Activated naive CD8-positive, alpha-beta T cell treated with anti-CD3 and anti-CD28 coated beads, Interleukin-2, amount 10 ng/mL, durations not matched to agents 7 days and 5 days (primary cell): ENCODE measurements at places on chromosomes 13 and 19. TPM values are rescaled to one million over a fixed set of nuclear protein-coding genes. Genes with fewer than 3 reads are reported as not detected.

The CD37 gene
- total RNA-seq = 258 TPM

DNA sequence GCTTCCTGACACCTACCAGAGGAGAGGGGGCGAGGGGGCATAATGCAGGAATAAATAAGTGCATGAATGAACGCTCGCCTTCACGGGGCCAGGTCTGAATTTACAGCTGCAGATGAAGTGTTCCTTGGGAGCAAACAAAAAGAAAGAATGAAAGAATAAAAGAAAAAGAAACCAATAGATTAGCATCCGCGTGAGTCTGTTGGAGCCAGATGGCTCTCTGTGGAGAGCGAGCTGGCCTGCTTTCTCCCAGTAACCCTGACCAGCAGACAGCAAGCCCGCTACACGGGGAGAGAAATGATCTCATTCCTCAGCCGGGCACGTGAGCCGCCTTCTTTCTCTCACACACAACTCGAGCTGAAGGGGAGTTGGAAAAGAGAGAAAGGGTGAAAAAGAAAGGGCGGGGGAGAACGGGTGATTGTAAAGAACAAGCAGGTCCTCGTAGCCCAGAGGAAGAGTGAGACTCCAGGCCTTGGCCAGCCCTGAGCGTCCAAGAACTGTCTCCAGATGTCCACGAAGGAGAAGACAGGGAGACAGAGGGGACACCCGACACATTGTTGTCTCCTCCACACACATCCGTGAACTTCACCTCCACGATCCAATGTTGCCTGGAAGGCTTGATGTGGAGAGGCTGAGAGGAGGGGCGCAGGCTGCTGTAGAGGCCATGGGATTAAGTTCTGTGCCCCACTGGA lies 81.4 kb downstream of the RNASEH2B start:
- DNase-seq = no peak

DNA sequence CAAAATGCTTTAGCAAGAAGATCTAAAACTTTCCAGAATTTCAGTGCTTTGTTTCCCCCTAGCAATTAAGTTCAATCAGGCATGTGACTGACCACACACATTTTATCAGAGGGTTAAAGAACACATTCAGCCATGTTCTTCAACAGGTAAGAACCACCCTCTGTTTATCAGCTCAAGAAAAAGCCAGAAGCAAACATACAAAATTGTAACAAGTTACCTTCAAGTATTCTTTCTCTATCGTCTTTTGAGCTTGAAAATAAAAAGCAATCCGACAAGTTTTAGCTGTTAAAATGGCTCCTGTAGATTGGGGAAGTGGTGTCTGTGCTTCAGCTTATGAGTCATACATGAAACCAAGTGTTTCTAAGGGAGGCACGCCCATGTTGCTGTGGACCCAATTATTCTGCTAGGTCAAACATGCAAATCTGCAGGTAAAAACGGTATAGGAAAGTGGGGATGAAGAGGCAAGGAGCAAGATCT lies at the start of gene ELF1:
Gene ELF1 (minus strand): TSS at position 306 of the 477 bp plus-strand sequence. CDS start 37,262 bp downstream, outside the sequence.
- DNase-seq = no peak

The BEST2 gene
- total RNA-seq = not detected

GRCh38 chr19:1999856-2000515 lies 15.5 kb downstream of the BTBD2 start:
- DNase-seq = no peak

The TMIGD2 gene
- 50.5 TPM for total RNA-seq

DNA sequence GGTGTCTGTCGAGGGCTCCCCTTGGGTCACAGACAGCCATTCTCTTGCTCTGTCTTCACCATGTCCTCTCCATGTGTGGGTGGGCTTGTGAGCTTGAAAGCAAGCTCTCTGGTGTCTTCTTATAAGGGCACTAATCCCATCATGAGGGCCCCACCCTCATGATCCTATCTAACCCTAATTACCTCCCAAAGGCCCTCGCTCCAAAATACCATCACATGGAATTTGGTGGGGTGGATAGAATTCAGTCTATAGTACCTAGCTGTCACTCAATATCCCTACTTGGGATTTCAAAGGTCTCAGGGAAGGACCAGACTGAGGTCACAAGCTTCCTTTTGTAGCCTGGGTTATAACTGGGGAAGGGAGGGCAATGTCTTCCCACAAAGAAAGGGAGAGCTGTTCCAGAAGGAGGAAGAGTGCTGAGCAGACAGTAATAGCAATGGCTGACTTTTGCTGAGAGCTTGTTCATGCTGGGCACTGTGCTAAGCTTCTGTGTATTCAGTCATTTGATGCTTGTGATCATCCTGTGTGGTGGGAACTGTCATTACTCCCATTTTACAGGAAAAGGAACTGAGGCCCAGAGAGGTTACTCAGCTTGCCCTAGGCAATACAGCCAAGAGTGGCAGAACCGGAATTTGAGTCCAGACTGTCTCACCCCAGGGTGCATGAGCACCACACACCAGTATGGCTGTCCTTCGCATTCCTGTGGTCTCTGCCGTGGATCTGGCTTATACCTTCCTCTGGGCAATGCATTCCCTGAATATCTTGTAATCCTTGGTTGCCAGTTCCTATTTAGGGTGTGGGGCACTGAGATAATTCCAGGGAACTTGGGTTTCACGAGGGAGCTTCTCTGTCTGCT lies 8.2 kb downstream of the FXYD5 start:
- DNase-seq = no peak
